ENCODE measurements at places on chromosomes 13 and 19. TPM values are rescaled to one million over a fixed set of nuclear protein-coding genes. Genes with fewer than 3 reads are reported as not detected.
A peak's percentile ranks its signal among the peaks of the same experiment; 100 is the strongest.

DNA sequence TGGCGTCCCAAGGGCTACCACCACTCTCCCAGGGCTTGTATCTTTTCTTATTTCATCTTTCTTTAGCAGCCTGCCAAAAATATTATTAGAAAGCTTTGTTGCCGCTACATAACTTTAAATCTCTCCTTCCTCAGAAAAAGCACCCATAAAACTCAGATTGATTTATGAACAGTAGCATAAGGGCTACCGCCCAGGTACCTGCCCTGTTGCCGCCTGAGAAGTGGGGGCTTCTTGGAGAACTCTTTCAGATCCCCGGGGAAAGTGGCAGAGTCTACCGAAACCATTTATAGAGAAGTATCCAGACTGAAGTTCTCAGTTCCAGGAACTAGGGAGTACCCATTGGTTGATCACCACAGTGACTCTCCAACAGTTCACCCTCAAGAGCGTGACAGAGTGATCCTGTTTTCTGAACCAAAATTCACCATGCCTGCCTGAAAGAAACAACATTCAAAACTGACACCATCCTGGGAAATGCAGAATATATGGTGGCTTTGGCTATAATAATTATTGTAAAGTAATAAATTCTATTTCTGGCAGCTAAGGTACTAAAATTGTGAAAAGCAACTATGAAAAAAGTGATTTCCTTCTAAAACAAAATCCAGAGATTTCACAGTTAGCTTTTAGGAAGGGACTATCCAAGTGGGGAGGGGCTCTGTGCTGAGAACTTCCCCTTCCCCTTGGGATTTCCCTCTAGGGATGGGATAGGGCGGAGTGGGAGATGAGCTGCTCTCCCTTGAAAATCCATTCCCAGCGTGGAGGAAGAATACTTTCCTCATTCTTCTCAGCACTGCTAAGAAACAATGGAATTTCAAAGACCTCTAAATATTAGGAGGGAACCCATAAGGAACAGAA, 877 bp upstream of the N4BP2L1 start:
- peak overlapping the region; percentile 94 for H3K27ac ChIP-seq
- DNase-seq: no peak
- H3K27me3 ChIP-seq: peaks cover 8% of the 10 kb centered on the region
- H3K4me1 ChIP-seq: peaks cover 17% of the 10 kb centered on the region

Gene ABCA7
- total RNA-seq: 57.3 TPM

GRCh38 chr13:60435762-60436374, 38.8 kb downstream of the TDRD3 start:
- H3K4me1 ChIP-seq: no peaks in the 10 kb centered on the region
- no peak overlapping the region for H3K4me3 ChIP-seq

- peaks cover 15% of the 10 kb centered on the region for H3K36me3 ChIP-seq
- H3K27ac ChIP-seq: no peak overlapping the region
- no peaks in the 10 kb centered on the region for H3K4me1 ChIP-seq
- no peak overlapping the region for H3K4me3 ChIP-seq
Measured at GRCh38 chr19:12648088-12648487, 18.5 kb downstream of the MAN2B1 start.
